ENCODE measurements at places on chromosomes 13 and 19. TPM values are rescaled to one million over a fixed set of nuclear protein-coding genes. Genes with fewer than 3 reads are reported as not detected.

The BICRA gene
- 2.8 TPM for polyA plus RNA-seq

The DIS3 gene
- 7.3 TPM for polyA plus RNA-seq

The SIX5 gene
- polyA plus RNA-seq, result 29.3 TPM

The ZNF586 gene
- 8.8 TPM for polyA plus RNA-seq

The C19orf33 gene
- 133 TPM for polyA plus RNA-seq

The ONECUT3 gene
- polyA plus RNA-seq, result not detected

The PPP1R12C gene
- polyA plus RNA-seq, result 283 TPM

The GPR12 gene
- polyA plus RNA-seq, result 0.22 TPM

The LTBP4 gene
- 191 TPM for polyA plus RNA-seq

GRCh38 chr19:47723581-47723940 lies 10.3 kb downstream of the EHD2 start:
- DNase-seq, result no peak

DNA sequence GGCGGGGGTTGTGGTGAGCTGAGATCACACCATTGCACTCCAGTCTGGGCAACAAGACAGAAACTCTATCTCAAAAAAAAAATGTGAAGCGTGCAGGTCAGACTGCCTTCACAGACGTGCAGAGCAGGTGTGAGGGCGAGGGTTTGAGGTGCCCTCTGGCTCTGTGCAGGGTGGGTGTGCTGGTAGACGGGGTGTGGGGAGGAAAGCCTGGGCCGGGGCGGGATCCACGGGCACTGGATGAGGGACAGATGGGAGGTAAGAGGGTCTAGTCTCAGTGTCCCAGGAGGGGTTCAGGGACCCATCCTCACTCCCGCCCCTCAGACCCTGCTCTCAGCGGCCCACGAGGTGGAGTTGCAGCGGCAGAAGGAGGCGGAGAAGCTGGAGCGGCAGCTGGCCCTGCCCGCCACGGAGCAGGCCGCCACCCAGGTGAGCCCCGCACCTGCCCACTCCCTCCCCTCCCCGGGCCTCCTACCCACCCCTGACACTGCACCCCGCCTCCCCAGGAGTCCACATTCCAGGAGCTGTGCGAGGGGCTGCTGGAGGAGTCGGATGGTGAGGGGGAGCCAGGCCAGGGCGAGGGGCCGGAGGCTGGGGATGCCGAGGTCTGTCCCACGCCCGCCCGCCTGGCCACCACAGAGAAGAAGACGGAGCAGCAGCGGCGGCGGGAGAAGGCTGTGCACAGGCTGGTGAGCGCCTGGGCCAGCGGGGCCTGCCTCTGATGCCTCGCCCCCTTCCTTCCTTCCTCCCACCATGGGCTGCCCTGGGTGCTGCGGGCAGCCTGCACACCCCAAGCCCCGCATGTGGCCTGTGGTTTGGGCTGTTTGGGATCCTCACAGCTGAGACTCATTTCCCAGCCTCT lies 9.1 kb downstream of the NOP53 start:
- no peak for DNase-seq

GRCh38 chr19:31271306-31271911 lies 77.8 kb downstream of the TSHZ3 start:
- no peak for DNase-seq

- no peak for DNase-seq
Observed at GRCh38 chr13:83780227-83780626, 102.0 kb downstream of the SLITRK1 start.

DNA sequence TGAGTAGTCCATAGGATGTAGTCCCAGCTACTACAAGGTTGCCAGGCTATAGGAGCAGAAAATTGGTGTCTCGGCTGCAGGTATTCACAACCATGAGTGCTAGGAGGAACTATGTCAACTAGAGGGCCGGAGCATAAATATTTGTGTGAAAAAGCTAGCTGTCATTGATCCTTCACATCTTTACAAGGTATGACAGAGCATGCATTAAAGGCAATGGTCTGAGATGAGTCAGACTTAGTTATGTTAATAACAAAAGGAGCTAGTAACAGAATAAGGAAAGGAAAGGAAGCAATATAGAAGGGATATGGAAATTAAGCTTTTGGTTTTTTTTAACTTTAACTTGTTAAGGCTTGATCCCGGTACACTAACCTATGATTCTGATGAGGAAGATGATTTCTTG lies 40.9 kb upstream of the PSG9 start:
- DNase-seq, result no peak

GRCh38 chr13:63208826-63209225 lies 1793.2 kb upstream of the PCDH20 start:
- no peak for DNase-seq

DNA sequence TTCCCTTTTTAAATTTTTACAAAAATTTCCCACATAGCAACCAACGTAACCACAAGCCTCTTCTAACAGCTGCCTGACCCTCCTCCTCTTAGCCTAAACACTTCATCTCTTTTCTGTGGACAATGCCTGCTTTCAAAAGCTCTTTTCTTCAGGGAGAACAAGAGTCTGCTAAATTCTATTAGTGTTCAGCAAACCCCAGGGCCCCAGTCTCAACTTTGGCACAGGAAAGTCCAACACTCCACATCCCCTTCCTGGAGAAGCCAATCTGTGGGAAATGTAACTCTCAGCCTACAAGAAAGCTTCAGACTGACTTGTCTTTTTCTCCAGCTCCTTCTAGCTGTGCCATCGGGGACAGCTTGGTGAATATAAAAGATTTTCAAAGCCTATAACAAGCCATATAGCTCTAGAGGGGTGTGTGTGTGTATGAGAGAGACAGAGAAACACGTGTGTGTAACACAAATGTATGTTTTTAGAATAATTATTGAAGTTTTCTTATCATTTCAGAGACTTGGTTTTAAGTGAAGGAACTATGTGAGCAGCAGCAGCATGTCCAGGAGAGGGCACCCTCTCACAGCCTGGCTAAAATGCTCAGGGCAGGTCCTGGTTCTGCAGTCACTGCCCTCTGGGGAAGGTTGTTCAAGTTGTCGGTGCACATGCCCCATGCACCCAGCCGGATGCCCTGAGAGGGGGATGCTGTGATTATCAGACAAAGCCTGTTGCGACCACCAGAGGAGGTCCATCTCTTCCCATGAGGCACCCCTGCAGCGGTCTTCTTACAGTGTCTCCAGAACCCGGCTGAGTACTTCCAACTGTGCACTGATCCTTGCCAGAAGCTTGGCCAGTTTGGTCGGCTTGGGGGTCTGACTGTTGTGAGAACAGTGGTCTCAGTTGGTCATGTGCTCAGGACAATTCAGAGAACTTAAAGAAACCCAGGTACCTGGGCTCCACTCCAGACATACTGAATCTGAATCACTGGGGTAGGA lies 34.4 kb downstream of the CCDC70 start:
- DNase-seq, result peak; percentile 43

GRCh38 chr13:101611491-101612475 lies 159.3 kb downstream of the ITGBL1 start:
- DNase-seq, result no peak

DNA sequence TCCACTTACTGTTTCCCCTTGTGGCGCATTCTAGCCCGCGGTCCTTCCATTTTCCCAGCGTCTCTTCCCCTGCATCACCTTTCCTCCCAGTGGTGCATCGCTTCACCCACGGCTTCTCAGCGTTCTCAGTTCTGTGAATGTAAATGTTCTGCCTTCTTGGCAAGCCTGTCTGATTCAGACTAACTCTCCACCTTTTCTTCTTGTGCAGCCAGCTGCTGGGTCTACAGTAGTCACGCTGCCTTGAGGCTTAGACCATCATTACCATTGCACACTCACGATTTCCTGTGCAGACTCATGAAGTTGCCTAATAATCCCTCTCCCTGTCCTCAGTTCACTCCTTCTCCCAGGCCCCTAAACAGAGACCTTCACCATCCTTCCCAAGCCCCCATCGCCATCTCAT lies 75.0 kb downstream of the DHRS12 start:
- no peak for DNase-seq

- DNase-seq, result no peak
Observed at GRCh38 chr19:17797424-17798201, 2.7 kb downstream of the B3GNT3 start.

GRCh38 chr19:35830986-35831385 lies 18.3 kb upstream of the PRODH2 start:
- DNase-seq, result no peak

DNA sequence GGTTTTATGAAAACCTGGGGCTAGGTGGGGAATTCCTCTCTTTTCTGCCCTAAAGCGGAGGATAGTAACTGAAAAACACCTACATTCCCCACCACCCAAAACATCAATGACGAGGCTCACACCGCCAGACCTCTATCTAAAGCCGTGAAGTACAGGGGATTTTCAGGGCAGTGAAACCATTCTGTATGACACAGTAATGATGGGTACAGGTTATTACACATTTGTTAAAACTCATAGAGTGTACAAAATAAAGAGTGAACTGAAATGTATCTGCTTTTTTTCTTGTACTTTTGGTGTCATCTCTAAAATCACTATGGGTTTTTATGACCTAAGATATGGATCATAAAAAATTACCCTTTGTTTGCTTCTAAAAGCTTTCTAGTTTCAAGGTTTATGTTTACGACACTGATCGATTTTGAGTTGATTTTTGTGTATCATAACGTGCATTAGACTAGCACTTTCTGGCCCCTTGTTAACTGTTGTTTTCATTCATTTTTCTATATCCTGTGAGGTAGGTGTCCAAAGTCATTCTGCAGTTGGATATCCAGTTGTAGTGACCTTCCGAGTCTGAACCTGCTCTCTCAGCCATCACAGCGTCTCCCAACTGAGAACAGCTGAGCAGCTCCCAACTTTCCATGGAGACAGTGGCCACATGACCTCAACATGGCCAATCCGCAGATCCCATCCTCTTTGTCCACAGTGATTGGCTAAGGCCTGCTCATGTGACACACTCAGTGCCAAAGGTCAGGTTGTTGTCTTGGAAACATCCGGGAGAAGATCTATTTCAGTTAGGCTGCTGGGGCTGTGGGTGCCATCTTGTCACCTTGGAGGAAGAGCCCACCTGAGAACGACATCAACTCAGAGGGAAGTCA lies 10.3 kb downstream of the MBD3L2B start:
- DNase-seq, result no peak

Measured in heart right ventricle (tissue), 16 donors.